Stimulated activated CD8-positive, alpha-beta memory T cell treated with anti-CD3 and anti-CD28 coated beads, Interleukin-15, amount 100 ng/mL, for 4 hours (primary cell): ENCODE measurements at places on chromosomes 1 and 21.

DNA sequence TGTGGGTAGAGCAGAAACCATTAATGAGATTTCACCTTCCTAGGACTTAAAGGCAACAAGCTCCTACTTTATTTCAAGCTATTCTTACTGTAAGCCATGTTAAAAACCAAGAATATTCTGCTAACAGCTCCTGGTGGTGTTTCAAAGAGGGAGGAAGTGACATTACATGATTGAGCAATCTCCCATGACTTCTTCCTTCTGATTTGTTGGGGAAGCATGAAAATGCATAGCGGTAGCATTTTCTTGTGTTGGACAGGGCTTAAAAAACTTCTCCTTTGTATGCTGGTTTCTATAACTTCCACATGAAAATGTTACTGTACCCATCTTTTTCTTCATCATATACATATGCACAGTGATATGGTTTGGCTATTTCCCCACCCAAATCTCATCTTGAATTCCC is 297.0 kb upstream of the SNX7 start:
- no peak for DNase-seq

- no peak for DNase-seq
These were observed 5.5 kb downstream of the RNF223 start for GRCh38 chr1:1068517-1069055.

GRCh38 chr1:70509996-70510876 is 99.2 kb downstream of the CTH start:
- DNase-seq, result no peak

- no peak for DNase-seq
These were observed 7.3 kb upstream of the C1orf210 start for GRCh38 chr1:43292679-43293078.

GRCh38 chr1:78601068-78601467 is 19.2 kb upstream of the IFI44L start:
- no peak for DNase-seq

GRCh38 chr1:78240755-78241154 is 195.0 kb downstream of the GIPC2 start:
- no peak for DNase-seq
